ENCODE measurements at places on chromosomes 4 and X.

DNA sequence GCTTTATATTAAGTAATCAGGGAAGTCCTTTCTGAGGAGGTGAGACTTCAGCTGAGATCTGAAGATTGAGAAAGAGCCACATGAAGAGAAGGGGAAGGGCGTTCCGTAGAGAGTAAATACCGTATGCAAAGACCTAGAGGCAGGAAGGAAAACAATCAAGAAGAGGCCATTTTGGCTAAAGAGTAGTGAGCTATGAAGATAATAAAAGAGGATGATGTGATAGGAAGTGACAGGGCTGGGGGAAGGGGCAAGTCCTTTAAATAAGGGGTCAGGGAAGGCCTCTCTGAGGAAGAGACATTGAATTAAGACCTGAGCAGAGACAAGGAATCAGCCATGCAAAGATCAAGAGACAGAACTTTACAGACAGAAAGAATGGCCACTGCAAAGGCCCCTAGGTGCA lies 86.2 kb downstream of the ZIC3 start:
- DNase-seq: no peak

- DNase-seq: no peak
Measured at GRCh38 chrX:53316860-53317237, 35.5 kb upstream of the IQSEC2 start.

- DNase-seq: no peak
Measured at GRCh38 chrX:138748480-138748879, 37.0 kb upstream of the FGF13 start.

GRCh38 chrX:41548411-41548810 lies 101.3 kb downstream of the NYX start:
- no peak for DNase-seq

DNA sequence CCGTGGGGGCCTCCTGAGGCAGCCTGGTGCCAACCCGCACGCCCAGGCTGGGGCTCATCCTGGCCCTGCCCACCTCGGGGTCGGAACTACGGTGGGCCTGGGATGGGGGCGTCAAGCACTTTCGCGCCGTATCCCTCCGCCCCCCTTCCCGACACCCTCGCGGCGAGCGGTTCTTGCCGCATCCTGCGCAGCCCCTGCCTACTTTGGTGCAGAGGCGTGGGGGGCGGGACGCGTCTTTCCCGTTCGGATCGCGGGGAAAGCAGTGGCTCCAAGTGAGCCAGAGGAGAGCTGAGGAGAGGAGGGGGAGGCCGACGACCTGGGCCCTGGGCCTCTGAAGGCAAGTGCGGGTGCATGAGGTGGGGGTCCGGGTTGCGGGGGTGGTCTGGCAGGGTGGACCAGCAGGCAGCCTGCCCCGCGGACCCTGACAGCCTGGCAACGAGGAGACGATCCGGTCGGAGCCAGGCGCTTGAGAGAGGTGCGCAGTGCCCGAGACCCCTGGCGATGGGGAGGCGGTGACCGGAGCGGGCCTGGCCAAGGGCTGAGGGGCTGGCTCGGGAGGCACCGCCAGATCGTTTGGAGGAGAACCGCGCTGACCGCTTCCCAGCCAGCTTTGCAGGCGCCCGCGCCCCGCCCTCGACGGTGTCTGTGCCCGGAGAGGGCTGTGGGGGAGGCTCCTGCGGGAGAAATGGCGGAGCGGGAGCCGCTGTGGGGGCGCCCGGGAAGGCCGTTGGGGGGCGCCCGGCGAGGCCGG lies at the start of gene GPRASP2:
TSS of gene GPRASP2 (plus strand) at position 233 of the 751 bp plus-strand sequence. CDS start 2,422 bp downstream, outside the sequence.
- no peak for DNase-seq

- DNase-seq: no peak
Measured at GRCh38 chr4:122689972-122690371, 42.5 kb upstream of the BBS12 start.

GRCh38 chr4:145865274-145865941 lies 73.2 kb downstream of the ZNF827 start:
- no peak for DNase-seq

GRCh38 chrX:141904262-141904661 lies 568 bp downstream of the MAGEC1 start:
- no peak for DNase-seq

- DNase-seq: no peak
Measured at GRCh38 chr4:22496165-22496813, 19.6 kb downstream of the ADGRA3 start.

- DNase-seq: no peak
Measured at GRCh38 chr4:3524920-3525319, 7.3 kb downstream of the LRPAP1 start.

GRCh38 chr4:118721752-118722151 lies 36.6 kb downstream of the METTL14 start:
- no peak for DNase-seq

GRCh38 chr4:95153182-95153581 lies 395.4 kb downstream of the BMPR1B start:
- no peak for DNase-seq

DNA sequence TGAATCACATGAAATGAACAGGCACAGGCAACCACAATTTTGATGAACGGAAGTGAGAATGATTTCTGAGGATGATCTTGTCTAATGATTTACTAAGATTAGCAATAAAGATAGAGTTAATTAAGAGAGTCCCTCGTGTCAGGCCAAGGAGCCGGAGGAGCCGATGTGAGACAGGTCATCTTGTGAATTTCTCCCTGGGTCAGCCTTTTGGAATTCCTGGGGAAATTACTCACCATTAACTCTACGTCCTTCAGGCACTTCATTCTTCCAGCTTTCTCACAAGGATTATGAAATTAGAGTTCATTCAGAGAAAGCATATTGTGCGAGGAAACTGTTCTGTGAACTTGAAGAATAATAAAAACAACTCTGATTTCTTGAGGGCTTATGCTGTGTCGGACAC lies 86.7 kb downstream of the PSAPL1 start:
- no peak for DNase-seq

GRCh38 chrX:101220662-101221260 lies 1.2 kb downstream of the DRP2 start:
- no peak for DNase-seq

DNA sequence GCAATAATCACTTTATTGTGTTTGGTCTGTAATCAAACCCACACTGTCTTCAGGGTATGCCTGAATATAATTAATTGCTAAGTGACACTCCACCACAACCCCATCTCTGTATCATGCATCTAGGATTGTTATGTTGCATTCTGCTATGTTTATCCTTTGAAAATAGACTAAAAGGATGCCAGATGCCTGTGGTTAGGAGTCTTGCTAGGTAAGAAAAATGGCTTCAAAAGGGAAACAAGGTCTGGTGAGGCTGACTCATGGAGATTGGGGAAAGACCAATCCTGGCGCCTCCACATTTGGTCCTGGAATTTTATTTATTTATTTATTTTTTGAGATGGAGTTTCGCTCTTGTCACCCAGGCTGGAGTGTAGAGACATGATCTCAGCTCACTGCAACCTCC lies 360.5 kb upstream of the SLC7A11 start:
- no peak for DNase-seq

GRCh38 chrX:11341274-11342201 lies 48.3 kb downstream of the AMELX start:
- DNase-seq: no peak

DNA sequence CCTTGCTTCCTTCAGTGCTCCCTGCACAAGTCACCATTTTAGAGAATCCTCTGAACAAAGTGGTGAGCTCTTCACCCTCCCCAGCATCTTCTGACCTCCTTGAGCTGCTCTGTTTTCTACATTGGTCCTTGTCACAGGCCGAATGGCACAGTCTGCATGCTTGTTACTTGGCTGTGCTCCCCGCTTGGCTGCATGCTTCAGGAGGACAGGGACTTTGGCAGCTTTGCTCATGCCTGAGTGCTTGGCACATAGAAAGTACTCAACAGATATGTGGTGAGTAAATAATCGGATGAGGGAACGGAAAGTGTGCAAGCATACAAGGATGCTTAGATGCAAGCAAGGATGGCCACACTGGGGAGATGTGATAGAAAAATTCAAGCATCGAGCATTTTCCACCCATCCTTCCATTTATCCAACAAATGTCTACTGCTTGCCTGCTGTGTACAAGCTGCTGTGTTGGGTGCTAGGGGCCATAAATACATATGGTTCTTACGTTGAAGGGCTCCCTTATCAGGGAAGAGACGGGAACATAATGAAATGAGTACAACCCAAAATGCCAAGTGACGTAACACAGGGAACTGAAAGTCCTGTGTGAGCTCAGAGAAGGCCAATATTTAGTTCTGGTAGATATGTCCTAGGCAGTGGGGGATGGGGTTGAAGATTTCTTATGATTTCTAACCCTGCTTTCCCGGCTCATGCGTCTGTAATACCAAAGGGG lies 31.2 kb downstream of the SLC2A9 start:
- DNase-seq: peak; percentile 79

- no peak for DNase-seq
Measured at GRCh38 chr4:113604955-113605354, 156.6 kb downstream of the CAMK2D start.

Measured in NCI-H2029 (cell line).